ENCODE measurements at places on chromosomes 3 and 15.

DNA sequence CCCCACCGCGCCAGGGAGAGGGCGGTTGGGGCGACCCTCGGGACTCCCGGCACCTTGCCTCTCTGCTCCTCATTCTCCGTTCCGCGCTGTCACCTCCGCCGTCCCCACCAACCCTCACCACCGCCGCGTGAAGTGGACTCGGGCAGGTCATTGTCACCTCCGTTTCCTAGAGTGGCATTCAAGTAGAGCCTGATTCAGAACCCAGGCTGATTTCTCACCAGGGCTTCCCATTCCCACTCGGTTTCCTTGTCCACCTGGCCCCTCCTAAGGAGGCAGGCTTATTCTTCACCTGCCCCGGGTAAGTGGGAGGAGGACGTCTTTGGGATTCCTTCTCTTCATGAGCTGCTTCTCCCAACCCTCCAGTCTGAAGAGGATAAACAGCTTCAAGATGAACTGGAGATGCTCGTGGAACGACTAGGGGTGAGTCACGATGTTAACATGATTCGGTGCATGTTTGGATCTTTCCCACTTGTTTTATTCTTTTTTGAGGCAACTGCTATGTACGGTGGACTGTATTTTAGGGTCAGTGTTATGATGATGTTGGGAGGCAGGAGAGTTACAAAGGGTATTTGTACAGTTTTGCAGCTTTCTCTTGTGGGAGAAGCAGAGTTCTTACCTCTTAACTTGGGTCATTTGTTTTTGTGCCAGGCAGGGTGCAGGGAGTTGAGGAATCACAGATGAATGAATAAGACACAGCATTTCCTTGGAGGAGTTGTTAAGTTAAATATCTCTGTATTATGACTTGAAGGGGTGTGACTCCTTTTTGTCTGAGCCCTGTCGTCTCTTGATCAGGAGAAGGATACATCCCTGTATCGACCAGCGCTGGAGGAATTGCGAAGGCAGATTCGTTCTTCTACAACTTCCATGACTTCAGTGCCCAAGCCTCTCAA lies 692 bp downstream of the PSMD2 start:
- peak; percentile 38 for DNase-seq

- no peak for DNase-seq
Measured at GRCh38 chr15:50641318-50641717, 45.3 kb downstream of the TRPM7 start.

DNA sequence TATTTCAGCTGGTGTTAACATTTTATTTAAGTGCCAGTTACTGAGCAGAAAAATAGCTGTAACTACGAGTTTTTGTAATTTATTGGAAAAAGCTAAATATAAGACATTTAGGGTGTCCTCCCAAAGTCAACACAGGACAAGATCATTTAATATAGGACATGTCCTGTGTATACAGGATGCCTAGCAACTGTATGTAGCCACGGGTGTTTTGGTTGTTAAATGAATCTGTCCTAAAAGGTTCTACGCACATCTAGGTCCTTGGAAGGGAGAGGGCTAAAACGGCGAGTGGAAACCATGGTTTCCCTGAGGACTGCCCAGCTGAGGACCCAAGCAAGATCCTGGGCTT lies 565 bp upstream of the ZNF621 start:
- DNase-seq: no peak

GRCh38 chr3:73535931-73536330 lies 88.8 kb downstream of the PDZRN3 start:
- no peak for DNase-seq

- DNase-seq: peak; percentile 1
Measured at GRCh38 chr15:32029409-32029861, 880 bp upstream of the CHRNA7 start.
